ENCODE measurements at places on chromosomes 5 and 9.

DNA sequence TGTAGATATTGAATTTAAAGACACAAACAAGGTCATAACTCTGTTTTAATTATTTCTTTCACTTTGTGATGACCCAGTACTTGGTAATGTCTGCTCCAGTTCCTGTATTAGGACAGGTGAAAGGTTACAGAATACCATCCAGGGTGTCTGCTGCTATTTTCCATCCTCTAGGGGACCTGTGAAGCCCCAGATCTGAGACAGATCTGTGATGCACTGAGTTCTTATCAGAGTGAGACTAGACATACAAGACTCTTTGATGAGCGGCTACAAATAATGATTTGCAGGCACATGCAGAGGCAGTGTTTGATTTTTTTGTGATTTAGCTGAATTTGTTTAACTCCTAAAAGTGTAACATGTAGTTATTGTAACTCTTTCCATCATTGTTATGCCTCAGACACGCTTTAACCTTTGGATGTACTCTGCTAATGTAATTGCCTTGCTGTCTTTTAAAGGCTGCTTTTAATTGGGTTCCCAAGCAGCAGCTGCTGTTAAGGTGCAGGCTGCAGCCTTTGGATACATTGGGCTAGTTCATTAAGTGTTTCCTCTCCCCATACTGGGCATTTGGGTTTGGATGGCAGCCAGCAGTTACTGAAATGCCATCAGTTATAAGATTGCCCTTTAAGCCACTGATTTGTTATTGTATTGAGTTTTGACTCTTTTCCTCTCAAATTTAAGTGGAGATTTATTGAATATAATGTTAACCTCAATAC, 63.3 kb downstream of the RASGRF2 start:
- no peak for DNase-seq

- no peak for DNase-seq
Measured at GRCh38 chr5:96771395-96771794, 36.4 kb downstream of the ERAP1 start.

- no peak for DNase-seq
Measured at GRCh38 chr5:134207696-134208095, 18.2 kb downstream of the PPP2CA start.

DNA sequence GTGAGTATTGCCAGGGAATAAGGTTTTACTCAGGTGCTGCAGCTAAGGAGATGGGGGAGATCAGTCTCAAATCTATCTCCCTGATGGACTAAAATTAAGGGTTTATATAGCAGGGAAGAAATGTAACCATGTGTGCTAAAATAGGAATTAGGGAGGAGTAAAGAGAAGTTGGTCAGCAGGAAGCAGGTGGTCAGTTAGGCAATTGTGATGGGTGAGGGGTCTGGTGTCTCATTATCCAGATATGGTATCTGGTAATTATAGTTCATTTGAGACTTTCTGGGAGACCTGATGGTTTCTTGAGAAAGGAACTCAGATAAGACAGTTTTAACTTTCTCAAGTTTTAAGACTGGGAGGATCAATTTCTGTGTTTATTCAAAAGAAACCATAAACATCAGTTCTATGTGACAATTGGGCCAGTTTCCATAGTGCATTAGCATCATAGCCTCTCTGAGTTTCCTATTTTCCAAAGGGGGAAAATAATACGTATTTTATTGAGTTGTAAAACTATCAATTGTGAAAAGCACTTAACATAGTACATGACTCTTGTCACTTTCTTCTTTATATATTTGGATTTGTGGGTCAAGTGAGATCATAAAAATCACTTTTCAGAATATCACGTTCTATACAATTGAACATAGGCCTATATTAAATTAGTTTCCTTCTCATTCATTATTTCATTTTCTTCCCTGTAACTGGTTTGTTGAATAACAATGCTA, 115.9 kb downstream of the ZSWIM6 start:
- DNase-seq = no peak

DNA sequence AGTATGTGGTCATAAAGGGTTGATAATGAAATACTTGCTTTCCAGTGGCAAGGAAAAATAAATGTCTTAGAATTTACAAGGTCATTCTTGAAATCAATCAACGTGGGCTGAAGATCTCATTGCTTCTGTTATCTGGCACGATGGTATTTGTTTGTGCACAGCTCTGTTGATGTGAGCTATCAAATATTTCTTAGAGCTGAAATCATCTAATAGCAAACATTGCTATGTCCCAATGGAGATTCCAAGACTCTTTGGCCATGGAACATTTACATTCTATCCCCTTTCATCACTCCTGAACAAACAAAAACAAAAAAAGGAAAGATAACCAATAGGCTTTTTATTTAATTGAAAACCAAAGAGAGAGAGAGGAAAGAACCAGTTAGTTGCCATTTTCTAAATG, 111.5 kb upstream of the CCDC152 start:
- DNase-seq = no peak

DNA sequence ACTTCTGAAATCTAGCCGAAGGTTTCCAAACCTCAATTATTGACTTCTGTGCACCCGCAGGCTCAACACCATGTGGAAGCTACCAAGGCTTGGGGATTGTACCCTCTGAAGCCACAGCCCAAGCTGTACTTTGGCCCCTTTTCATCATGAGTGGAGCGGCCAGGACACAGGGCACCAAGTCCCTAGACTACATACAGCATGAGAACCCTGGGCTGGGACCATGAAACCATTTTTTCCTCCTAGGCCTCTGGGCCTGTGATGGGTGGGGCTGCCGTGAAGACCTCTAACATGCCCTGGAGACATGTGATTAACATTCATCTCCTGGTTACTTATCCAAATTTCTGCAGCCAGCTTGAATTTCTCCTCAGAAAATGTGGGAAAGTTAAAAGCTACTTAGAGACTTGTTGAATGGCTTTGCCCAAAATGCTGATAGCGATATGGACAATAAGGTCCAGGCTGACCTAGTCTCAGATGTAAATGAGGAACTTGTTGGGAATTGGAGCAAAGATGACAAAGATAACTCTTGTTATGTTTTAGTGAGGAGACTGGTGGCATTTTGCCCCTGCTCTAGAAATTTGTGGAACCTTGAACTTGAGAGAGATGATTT, 34.1 kb upstream of the CPLANE1 start:
- no peak for DNase-seq

- DNase-seq = peak; percentile 33
Measured at GRCh38 chr5:140295414-140295813, 7.5 kb downstream of the PFDN1 start.

DNA sequence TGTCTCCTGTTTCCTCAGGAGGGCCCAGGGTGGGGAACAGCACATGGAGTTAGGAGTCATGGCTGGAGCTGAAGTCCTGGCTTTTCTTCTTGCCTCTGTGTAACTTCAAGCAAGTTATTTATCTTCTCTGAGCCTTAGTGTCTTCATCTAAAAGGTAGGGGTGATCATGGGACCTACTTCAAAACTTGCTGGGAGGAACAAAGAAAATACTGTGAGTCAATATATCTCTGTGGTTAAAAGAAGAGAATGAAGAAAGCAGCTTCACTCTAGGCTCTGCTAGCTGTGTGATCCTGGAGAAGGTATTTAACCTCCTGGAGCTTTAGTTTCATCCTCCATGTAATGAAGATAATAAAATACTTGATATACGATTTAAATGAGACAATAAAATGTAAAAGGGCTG, 26.5 kb downstream of the AFAP1L1 start:
- no peak for DNase-seq

GRCh38 chr5:29005386-29005785, 1967.0 kb upstream of the CDH9 start:
- no peak for DNase-seq

- DNase-seq = peak; percentile 28
Measured at GRCh38 chr5:88502179-88503040, 233.8 kb upstream of the TMEM161B start.

- no peak for DNase-seq
Measured at GRCh38 chr9:134420281-134420845, 94.1 kb downstream of the RXRA start.

DNA sequence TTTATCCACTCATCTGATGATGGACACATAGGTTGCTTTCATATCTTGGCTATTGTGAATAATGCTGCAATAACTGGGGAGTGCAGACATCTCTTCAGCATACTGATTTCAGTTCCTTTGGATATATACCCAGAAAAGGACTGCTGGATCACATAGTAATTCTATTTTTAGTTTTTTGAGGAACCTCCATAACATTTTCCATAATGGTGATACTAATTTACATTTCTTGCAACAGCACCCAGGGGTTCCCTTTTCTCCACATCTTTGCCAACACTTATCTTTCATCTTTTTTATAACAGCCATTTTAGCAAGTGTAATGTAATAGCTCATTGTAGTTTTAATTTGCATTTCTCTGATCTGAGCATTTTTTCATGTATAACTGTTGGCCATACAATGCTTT, 34.1 kb upstream of the NR4A3 start:
- no peak for DNase-seq

- DNase-seq = no peak
Measured at GRCh38 chr5:180336234-180337020, 16.7 kb downstream of the GFPT2 start.

DNA sequence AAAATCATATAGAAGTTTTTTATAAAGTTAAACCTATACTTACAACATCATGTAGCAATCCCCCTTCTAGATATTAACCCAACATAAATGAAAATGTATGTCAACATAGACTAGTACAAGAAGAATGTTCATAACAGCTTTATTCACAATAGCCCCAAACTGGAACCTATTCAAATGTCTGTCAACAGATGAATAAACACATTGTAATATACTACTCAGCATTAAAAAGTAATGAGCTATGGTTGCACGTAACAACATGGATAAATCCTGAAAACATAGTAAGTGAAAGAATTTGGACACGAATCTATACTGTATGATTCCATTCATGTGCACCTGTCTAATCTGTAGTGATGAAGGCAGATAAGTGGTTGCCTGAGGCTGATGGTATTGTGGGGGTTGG, 73.9 kb downstream of the CSNK1G3 start:
- no peak for DNase-seq

- DNase-seq = no peak
Measured at GRCh38 chr5:67383451-67383850, 186.9 kb upstream of the CD180 start.

GRCh38 chr9:71250581-71250980, 129.2 kb upstream of the TRPM3 start:
- no peak for DNase-seq

GRCh38 chr5:87367243-87367642, 45.5 kb downstream of the CCNH start:
- DNase-seq = no peak

DNA sequence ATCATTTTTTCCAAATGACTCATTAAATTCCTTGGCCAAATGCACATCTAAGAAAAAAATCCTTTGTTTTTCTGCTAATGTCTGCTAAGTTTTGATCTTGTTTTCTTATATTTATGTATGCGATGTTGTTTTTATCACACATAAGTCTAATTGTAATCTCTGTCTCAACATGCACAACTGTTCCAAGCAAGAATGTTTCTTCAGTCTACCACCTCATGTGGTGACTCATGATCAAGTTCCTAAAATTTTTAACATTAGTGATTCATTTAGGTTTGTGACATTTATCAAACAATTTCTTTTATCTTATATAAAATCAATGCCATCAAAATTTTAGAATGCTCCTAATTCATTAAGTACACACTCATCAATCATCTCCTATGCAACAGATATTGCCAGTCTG, 763.9 kb upstream of the FAM174A start:
- no peak for DNase-seq

- DNase-seq = no peak
Measured at GRCh38 chr5:96626956-96627355, 35.2 kb upstream of the CAST start.

DNA sequence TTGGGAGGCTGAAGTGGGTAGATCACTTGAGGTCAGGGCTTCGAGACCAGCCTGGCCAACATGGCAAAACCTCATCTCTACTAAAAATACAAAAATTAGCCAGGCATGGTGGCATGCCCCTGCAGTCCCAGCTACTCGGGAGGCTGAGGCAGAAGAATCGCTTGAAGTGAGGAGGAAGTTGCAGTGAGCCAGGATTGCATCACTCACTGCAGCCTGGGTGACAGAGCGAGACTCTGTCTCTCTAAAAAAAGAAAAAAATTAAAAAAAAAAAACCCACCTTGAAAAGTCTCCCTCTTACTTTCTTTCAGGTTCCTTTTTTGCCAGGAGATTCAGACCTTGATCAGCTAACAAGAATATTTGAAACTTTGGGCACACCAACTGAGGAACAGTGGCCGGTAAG, 34.2 kb downstream of the CDK7 start:
- DNase-seq = peak; percentile 14

GRCh38 chr9:82421498-82421897, 432.9 kb downstream of the SPATA31D1 start:
- DNase-seq = no peak

- no peak for DNase-seq
Measured at GRCh38 chr5:159094745-159095144, 5.0 kb downstream of the EBF1 start.

- DNase-seq = no peak
Measured at GRCh38 chr5:114435885-114436299, 74.0 kb downstream of the KCNN2 start.

DNA sequence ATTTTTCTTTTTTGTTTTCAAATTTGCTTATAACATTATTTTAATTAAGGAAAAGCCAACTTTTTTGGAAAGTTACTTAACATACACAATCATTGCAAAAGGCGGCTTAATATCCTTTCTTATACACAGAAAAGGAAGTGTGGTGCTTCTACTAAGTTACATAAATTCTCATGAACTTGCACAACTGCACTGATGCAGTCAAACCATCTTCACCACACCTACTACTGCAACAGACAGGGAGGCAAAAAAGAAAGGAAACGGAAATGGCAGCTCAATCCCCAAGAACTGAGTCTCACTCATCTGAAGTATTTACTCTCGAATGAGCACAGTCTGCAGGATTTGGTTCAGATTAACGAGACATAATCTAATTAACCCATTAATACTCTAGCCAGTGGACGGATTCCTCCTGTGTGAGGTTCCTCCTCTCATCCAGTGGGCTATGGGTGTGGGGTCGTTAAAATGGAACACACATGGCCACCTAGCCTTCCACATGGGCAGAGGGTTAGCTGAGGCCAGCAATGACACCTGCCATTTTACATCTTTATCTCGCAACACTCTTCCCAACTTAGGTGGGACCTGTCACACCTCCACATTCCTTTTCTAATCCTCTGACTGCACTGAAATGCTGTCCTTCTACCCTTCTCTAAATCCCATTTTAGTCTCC, 30.0 kb downstream of the GOLM1 start:
- DNase-seq = peak; percentile 84

- no peak for DNase-seq
Measured at GRCh38 chr5:99379187-99379586, 450.4 kb upstream of the CHD1 start.

DNA sequence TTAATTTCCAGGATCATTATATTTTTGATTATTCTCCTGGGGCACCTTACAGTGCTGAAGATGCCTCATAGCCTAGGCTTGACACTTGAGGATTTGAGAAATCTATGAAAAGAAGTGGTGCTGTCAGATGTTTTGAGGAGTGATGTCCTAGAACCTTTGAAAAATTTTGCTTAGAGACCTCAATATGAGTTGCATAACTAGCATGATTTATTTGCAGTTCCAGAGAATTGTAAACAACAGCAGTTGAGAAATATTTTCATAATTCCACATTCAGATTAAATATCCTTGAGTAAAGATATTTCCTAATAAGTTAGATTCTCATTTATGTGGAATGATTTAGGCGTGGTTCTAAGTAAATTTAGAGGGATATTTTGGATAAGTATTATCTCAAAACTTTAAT, 225.8 kb downstream of the ADAMTSL1 start:
- DNase-seq = no peak

GRCh38 chr9:27373851-27374250, 76.9 kb upstream of the EQTN start:
- no peak for DNase-seq

- DNase-seq = no peak
Measured at GRCh38 chr5:172052450-172053236, 46.2 kb upstream of the FBXW11 start.

- DNase-seq = no peak
Measured at GRCh38 chr5:159811712-159812111, 104.6 kb upstream of the ADRA1B start.

Measured in Kasumi-1 (cell line).